Fibroblast of skin of right biceps (primary cell): ENCODE measurements at places on chromosomes 5 and 9.

GRCh38 chr5:177113566-177114424 is 19.8 kb upstream of the NSD1 start:
- DNase-seq: peak; percentile 63

DNA sequence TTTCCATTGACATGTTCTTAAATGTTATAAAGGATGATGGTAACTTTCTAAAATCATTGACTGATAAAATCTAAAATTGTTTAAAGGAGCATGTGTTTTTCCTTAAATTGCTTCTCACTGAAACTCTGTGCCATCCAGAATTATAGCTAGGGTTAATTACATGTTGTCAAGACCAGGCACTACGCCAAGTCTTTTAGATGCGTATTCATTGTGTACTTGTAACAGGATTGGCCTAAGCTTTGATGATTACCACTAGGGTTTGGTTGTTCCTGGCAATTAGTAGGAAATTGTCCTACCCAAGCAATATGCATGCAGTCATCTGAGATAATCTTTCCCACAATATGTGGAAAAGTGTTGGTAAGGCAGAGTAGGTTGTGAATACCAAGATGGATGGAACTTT is 43.8 kb downstream of the PRKACG start:
- no peak for DNase-seq

DNA sequence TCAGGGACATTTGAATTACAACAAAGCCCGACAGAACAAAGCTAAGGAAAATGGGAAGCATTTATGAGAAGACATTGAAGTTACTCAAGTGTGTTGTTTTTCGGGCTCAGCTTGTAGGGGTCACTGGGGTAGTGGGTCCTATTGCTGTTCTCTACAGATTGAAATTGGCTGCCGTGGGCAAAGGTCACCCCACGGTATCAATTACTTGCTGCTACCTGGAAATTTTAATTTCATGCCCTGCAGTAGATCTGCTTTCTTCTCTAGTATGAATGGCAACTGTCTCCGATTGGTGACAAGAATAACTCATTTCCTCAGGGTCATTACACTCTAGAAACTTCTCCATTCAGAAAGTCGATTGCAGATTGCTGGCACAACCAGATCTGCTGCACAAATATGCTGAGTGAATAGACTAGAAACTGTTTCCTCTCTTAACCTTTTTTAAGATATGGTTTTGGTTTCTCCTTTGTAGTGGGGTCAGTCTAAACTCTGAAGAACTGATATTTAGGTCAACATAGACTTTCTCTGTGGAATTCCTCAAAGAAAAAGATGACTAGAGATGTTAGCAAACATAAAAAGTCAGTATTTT is 454.1 kb downstream of the ARHGEF28 start:
- DNase-seq: no peak

DNA sequence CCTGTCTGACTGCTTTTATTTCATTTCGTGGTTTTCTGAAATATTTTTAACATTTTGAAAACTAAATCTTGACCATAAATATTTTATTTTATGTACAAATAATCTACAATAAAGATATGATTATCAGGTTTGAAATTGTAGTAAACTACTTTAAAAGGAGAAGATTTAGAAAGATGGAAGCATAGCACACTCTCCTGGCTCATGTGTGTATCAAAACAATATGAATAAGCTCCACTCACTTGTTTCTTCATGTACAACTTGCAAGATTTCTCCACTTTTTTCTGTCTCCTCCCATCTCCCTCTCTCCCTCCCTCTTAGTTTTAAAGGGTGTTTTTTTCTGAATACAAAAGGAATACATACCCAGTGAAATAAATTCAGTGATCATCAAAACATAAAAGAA is 15.4 kb upstream of the VPS13A start:
- no peak for DNase-seq

- DNase-seq: no peak
These were observed 752 bp downstream of the CCNJL start for GRCh38 chr5:160311491-160312133.

GRCh38 chr9:78601957-78602565 is 305.1 kb downstream of the PSAT1 start:
- peak; percentile 71 for DNase-seq

GRCh38 chr5:141521244-141521781 is 32.4 kb downstream of the PCDHGC5 start:
- DNase-seq: peak; percentile 99

GRCh38 chr9:99019510-99020331 is 76.0 kb downstream of the COL15A1 start:
- DNase-seq: peak; percentile 97

DNA sequence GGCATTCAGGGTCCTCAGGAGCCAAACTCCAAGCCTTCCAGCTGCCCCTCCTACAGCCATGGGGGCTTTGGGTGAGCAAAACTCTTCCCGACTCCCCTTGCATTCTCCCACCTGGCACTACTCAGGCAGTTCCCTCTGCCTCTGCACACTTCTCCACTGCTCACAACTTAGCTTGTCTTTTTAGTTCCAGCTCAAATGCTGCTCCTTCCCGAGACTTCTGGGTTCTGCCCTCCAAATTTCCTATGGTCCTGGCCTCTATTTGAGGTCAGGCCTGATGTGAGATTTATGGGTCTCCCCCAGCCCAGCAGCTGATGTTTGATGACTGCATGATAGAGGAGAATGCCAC is 5.7 kb upstream of the SLC25A48 start:
- no peak for DNase-seq

GRCh38 chr5:32439086-32439642 is 5.4 kb downstream of the ZFR start:
- no peak for DNase-seq

GRCh38 chr5:99349787-99350186 is 421.0 kb upstream of the CHD1 start:
- DNase-seq: no peak
